ENCODE measurements at places on chromosomes 4 and X. TPM values are rescaled to one million over a fixed set of nuclear protein-coding genes. Genes with fewer than 3 reads are reported as not detected.

RAB9B gene
- total RNA-seq, result 28.0 TPM

HPGD gene
- total RNA-seq, result 1.3 TPM

FAM114A1 gene
- total RNA-seq, result 20.3 TPM

IL2RG gene
- 0.89 TPM for total RNA-seq

MID1 gene
- total RNA-seq, result 7.3 TPM

NEUROG2 gene
- total RNA-seq, result not detected

SHOX gene
- total RNA-seq, result not detected

EGF gene
- 13.8 TPM for total RNA-seq

NIPAL1 gene
- total RNA-seq, result 0.43 TPM

KIT gene
- 1.6 TPM for total RNA-seq

CTAG1A gene
- total RNA-seq, result not detected

PCDH19 gene
- total RNA-seq, result 0.32 TPM

AMTN gene
- not detected for total RNA-seq

ARHGAP10 gene
- 64.0 TPM for total RNA-seq

GRID2 gene
- not detected for total RNA-seq

ASB9 gene
- 0.70 TPM for total RNA-seq

PNCK gene
- total RNA-seq, result 8.1 TPM

STK32B gene
- total RNA-seq, result 1.0 TPM

NUDT10 gene
- total RNA-seq, result 0.13 TPM

STOX2 gene
- total RNA-seq, result 8.5 TPM

MEPE gene
- total RNA-seq, result not detected

GLOD5 gene
- not detected for total RNA-seq

TLR3 gene
- 4.6 TPM for total RNA-seq

PPP1R2C gene
- not detected for total RNA-seq

GNRHR gene
- total RNA-seq, result not detected

CFAP299 gene
- total RNA-seq, result not detected

FAM9C gene
- 0.35 TPM for total RNA-seq

PSAPL1 gene
- not detected for total RNA-seq

TSR2 gene
- total RNA-seq, result 39.1 TPM

PSMD10 gene
- 17.9 TPM for total RNA-seq

POU3F4 gene
- not detected for total RNA-seq

SERPINA7 gene
- not detected for total RNA-seq

SH2D1A gene
- not detected for total RNA-seq

ARHGEF38 gene
- total RNA-seq, result not detected

PAGE2B gene
- not detected for total RNA-seq

TXK gene
- 0.43 TPM for total RNA-seq

IL2 gene
- not detected for total RNA-seq

UGT2A3 gene
- not detected for total RNA-seq

SMR3B gene
- not detected for total RNA-seq

All from Right ventricle myocardium superior (tissue), 1 donor.